ENCODE measurements at places on chromosomes 5 and 9.
A peak's percentile ranks its signal among the peaks of the same experiment; 100 is the strongest.

GRCh38 chr5:74199436-74200210 is 440.9 kb downstream of the ENC1 start:
- DNase-seq = no peak

GRCh38 chr9:91028166-91028827 is 226.7 kb downstream of the SYK start:
- DNase-seq = no peak

- peak; percentile 52 for DNase-seq
Observed at GRCh38 chr9:127347831-127348776, 48.9 kb upstream of the SLC2A8 start.

DNA sequence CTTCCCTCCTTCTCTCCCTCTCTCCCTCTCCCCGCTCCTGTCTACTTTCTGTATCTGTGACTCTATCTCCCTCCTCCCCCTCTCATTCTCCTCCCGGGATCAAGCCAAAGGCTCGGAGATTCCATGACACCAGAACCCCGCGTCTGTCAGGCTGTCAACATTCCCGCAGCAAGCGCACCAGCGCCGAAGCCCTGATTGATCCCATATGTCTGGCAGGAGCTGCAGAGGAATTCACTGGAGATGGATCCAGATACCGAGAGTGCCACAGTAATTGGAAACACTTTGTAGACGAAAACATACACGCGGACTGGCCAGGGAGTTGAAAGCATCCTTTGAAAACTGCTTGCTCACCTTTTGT is 300 bp upstream of the SVEP1 start:
- peak; percentile 46 for DNase-seq

DNA sequence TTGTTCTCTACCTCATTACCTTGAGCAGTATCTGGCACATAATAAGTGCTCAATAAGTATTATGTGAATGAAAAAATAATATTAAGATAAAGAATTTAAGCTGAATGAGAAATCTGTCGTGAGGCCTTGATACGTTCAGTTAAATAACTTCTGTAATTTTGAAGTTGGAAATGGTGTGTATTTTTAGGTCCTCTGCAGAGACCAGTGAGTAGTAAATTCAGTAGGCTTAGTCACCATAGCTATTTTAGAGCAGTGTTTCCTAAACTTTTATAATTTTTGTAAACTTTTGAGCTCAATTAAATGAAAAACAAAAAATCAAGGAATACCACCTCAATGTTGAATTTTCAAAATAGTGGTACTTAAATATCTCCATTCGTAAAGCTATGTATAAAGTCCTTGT is 25.0 kb downstream of the ERBIN start:
- no peak for DNase-seq

- DNase-seq = no peak
Observed at GRCh38 chr5:10649666-10650380, 86.0 kb downstream of the ANKRD33B start.

DNA sequence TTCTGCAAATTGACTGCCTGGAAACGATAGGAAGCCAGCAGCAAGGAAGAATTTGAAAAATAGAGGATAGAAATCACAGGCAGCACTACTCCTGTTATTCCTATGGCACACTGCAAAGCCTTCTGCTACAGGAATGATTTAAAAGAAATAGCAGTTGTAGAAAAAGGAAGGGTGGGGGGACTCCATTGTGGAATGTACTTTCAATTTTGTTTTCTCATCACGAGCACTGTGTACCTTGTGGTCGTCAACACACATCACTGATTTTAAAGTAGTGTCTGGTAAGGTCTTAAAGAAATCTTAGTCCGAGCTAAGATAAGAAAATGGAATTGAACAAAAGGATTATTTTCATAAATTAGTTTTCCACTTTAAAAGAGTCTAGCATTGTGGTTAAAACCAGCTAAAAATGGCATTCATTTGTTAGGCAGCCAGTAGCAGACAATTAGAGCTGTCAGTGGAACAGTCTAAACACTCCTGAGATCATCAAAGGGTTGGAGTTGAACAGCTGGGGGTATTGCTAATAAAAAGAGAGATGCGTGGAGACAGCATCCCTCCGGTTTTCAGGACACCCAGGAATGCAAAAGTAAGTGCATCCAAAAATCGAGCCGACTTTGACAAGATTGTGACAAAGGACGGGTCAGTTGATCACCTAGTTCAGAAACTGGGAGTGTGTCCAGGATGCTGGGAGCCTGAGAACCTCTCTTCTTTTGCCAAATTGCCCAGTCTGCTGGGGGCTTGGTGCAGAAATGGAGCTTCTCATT is 97.8 kb upstream of the WWC1 start:
- no peak for DNase-seq

DNA sequence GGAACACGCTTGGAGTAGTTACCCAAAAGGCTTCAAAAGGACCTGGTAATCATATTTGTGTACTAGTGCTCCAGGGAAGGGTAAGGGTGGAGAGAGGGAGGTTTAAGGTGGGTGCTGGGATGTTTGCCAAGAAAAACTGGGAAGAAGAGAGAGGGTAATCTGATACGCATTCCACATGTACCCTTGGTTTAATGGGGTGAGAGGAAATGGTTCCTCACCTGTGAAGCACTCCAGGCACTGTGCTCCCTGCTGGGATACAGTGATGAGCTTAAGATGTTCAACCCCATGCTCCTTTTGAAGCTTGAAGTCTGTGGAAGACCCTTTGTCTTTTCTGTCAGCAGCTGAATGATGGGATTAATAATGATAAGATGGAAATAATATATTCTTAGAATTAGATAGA is 98.4 kb downstream of the COX7C start:
- DNase-seq = no peak

DNA sequence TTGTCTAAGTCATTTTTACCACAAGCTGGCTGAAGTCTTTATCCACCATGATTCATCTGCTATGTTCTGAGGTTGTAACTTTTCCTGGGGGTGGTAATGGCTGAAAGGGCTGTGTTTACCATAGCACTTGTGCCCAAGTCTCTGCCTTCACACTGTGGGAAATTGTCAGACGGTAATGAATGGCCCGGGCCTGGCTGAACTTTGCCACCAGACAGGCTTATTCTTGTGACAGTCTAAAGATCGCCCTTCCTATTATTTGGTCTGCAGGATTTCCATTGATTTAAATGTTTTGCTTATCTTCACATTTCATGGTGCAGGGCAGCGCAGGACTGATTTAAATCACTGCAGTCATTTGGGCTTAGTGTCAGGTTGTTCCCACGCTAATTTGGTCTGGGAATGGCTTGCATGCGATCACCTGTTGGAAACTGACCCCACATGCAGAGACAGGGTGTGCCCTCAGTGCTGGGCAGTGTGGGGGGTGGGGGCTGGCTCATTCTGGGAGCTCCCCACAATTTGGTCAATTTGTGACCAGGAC is 109.3 kb upstream of the ICE1 start:
- DNase-seq = no peak

DNA sequence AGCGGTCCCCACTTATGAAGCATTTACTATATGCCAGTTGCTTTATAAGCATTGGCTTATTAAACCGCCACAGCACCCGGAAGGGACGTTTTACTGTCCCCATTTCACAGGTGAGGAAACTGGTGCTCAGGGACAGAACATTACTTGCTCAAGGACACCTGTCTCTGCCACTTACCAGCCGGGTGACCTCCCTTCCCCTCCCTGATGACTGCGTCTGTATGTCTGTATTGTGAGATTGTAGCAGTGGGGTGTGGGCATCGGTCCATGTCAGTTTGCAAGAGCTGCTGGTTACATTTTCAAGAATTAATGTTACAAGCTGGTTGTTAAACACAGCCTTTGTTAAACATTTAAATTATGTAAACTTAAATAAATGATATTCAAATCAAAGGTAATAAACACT is 77.6 kb upstream of the LMX1B start:
- no peak for DNase-seq

DNA sequence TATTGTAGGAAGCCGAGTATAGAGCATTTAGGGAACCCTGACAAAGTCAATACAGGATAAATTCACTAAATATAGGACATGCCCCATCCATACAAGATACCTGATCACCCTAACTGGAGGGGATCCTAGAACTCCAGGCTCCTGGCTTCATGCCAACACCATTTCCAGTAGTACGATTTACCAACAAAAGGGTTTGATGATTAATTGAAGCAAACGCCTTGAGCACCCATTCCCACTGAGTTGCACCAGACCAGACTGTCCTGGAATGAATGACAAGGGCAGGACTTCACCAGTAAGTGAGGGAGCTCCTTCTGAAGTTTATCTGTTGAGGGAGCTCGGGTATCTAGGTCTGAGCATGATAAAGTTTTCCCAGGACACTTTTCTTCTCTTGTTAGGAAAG is 327.2 kb upstream of the MSX2 start:
- no peak for DNase-seq

DNA sequence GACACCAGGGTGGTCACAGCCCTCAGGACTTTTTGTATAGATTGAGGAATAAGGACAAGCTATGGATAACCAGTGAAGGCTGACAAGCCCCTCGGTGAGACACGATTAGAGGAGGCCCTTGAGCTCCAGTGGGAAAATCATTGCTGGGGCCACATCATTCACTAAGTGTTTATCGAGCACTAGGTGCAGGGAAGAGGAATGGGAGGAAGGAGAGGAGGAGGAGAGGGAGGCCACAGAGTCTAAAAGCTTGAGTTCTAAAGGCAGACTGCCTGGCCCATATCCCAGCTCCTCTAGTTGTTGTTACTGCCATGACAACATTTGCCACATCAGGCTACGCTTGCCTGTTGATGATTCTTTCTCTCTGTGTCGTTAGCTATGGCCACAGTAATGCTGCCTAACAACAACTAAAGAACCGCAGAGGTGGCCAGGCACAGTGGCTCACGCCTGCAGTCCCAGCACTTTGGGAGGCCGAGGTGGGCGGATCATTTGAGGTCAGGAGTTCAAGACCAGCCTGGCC is 37.6 kb downstream of the NKX2-5 start:
- DNase-seq = no peak

- no peak for DNase-seq
Observed at GRCh38 chr9:93586290-93587057, 10.1 kb downstream of the PHF2 start.

- DNase-seq = no peak
Observed at GRCh38 chr9:98986866-98987651, 43.4 kb downstream of the COL15A1 start.

- peak; percentile 65 for DNase-seq
Observed at GRCh38 chr5:18305288-18305924, 671.1 kb downstream of the TAF11L14 start.

All from A673 (cell line).